ENCODE measurements at places on chromosomes 2 and 18. TPM values are rescaled to one million over a fixed set of nuclear protein-coding genes. Genes with fewer than 3 reads are reported as not detected.

DNA sequence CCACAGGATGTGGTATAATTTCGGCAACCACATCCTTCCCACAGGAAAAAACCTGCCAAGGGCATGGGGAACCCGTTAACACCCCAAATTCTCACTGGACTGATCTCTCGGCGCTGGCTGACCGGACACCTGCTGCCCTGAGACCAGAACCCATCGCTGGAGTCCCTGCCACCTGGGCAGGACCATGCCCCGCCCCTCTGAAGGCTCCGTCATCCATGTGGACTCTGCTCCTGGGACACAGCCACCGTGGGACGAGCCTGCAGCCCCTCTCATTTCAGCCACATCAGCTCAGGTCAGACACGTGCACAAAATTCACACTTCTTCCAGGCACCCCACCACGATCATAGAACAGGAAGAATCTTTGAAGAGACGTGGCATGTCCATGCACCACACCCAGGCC lies 108.2 kb downstream of the ZNF516 start:
- no peak for DNase-seq

GRCh38 chr2:189676471-189676870 lies 2.0 kb downstream of the ANKAR start:
- DNase-seq, result no peak

GRCh38 chr2:33146102-33146501 lies 199.3 kb downstream of the LTBP1 start:
- DNase-seq, result no peak

GRCh38 chr2:8611246-8611645 lies 70.6 kb upstream of the ID2 start:
- no peak for DNase-seq

- no peak for DNase-seq
Observed at GRCh38 chr18:5285326-5285725, 10.2 kb downstream of the ZBTB14 start.

The EFEMP1 gene
- total RNA-seq, result 10.0 TPM

The LIPT1 gene
- total RNA-seq, result 25.2 TPM

The CNDP1 gene
- not detected for total RNA-seq

The TMEM37 gene
- total RNA-seq, result 3.5 TPM

The PSMG2 gene
- total RNA-seq, result 115 TPM
